ENCODE measurements at places on chromosomes 1 and 21.
A peak's percentile ranks its signal among the peaks of the same experiment; 100 is the strongest.

GRCh38 chr1:3626025-3626424, 1.2 kb downstream of the TPRG1L start:
- DNase-seq = no peak

GRCh38 chr1:177884479-177885021, 85.3 kb downstream of the SEC16B start:
- no peak for DNase-seq

DNA sequence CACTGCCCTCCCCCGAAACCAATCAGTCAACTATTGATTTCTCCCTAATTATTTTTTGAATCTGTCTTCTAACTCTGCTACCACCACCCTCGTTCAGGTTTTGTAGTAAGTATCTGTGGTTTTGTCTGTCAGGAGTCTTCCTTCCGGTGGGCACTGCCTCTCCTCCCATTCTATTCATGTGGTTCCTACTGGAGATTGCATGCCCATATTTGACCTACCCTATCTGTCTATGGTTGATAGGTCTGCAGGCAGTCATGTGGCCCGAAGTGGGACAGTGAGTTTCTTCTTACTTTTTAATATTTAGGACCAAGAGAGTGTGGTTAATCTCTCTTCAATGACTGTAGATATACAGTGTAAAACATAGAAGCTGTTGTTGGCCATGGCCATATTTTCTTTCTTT, 17.8 kb upstream of the MAST2 start:
- DNase-seq = no peak

DNA sequence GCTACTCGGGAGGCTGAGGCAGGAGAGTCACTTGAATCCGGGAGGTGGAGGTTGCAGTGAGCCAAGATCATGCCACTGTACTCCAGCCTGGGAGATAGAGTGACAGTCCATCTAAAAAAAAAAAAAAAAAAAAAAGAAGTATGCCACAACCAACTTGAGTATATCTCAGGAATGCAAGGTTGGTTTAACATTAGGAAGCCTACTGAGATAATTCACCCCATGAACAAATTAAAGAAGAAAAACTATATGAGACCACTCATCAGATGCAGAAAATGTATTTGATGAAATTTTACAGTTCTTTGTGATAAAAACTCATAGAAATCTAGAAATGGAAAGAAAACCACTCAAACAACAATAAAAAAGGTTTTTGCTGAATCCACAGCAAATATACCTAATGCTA, 373.8 kb downstream of the LMO4 start:
- no peak for DNase-seq

- DNase-seq = no peak
Measured at GRCh38 chr1:8152731-8153702, 126.9 kb upstream of the ERRFI1 start.

- DNase-seq = no peak
Measured at GRCh38 chr1:223824712-223825111, 21.0 kb downstream of the TP53BP2 start.

DNA sequence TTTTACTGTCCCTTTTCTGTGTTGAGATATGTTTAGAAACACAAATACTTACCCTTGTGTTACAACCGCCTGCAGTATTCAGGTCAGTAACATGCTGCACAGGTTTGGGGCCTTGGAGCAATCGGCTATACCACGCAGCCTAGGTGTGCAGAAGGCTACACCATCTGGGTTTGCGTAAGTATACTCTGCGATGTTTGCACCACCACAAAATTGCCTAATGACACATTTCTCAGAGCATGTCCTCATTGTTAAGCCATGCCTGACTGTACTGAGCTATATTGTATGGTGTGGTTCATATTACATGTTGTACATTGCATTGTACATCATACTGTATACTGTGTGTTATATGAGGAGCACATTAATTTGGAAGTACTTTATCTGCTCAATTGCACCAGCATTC, 247.4 kb downstream of the RHOU start:
- DNase-seq = no peak

- no peak for DNase-seq
Measured at GRCh38 chr1:13549521-13549920, 34.1 kb upstream of the PDPN start.

GRCh38 chr21:42221581-42222345, 2.8 kb downstream of the ABCG1 start:
- peak; percentile 53 for DNase-seq

DNA sequence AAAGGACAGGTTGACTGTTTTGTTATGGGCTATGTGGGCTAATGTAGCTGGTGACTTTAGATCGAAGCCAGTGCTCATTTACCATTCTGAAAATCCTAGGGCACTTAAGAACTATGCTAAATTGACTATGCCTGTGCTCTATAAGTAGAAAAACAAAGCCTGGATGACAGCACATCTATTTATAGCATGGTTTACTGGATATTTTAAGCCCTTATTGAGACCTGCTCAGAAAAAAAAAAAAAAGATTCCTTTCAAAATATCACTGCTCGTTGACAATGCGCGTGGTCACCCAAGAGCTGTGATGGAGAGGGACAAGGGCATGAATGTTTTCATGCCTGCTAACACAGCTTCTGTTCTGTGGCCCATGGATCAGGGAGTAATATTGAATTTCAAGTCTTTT, 48.1 kb downstream of the CAMSAP2 start:
- DNase-seq = no peak

GRCh38 chr1:81151206-81151605, 649.5 kb upstream of the ADGRL2 start:
- no peak for DNase-seq

- DNase-seq = no peak
Measured at GRCh38 chr1:50553921-50554320, 130.7 kb upstream of the DMRTA2 start.

DNA sequence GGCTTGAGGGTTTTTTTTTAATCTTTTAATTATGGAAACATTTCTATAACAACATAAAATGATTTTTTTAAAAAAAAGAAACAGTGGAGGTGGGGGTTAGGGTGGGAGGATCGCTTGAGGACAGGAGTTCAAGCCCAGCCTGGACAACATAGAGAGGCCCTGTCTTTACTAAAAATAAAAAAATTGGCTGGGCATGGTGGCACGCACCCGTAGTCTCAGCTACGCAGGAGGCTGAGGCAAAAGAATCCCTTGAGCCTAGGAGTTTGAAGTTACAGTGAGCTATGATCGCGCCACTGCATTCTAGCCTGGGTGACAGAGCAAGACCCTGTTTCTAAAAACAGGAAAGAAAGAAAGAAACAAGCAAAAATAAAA, 32.2 kb upstream of the RNF11 start:
- no peak for DNase-seq

GRCh38 chr1:107009281-107009680, 47.2 kb upstream of the PRMT6 start:
- no peak for DNase-seq
